Epithelial cell of proximal tubule (primary cell): ENCODE measurements at places on chromosomes 5 and 9. TPM values are rescaled to one million over a fixed set of nuclear protein-coding genes. Genes with fewer than 3 reads are reported as not detected.

DNA sequence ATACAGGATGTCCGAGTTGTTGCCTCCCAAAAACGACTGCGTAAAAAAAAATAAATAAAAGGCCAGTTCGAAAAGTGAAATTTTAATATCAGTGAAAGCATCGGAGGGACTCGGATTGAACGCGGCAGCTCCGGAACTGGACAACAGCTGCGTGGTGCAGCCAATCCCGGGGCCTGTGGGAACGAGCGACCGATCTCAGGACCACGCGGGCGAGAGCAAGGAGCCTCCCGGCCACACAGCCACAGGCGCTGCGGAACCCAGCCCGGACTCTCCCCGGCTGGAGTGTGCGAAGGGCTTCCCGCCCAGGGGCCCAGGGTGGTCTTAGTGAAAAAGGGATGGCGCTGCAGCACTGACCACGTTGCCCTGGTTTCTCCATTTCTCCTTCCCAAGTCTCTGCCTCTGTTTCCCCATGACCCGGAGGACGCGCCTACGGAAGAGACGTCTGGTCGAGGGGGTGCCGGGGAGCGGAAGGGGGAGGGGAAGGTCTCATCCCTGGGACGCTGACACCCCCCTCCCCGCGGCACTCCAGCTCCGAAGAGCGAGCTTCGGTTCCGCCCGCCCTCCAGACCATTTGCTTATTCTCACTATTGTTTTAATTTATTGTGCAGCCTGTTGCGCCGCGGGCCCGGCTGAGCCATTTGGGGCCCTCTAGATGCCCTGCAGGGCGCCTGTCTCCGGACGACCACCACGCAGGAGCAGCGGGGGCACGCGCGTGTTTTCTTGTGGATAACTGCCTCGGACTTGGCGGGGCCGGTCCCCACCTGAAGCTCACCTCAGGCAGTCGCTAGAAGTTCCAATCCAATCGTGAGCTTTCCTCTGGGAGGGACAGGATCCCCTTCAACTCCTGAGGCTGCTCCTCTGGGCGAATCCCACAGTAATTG is 303.0 kb downstream of the PARP8 start:
- DNase-seq = no peak

Gene BARHL1
- total RNA-seq = not detected in 2 replicates

Gene C9orf153
- total RNA-seq = not detected in 2 replicates

Gene TMOD1
- 0.14 and 0.98 TPM in 2 replicates for total RNA-seq

Gene CACNA1B
- under 0.01 and 0.07 TPM in 2 replicates for total RNA-seq

Gene MYOZ3
- total RNA-seq = 2.2 and 3.6 TPM in 2 replicates
